Endodermal cell (in vitro differentiated cells): ENCODE measurements at places on chromosomes 16 and 17. TPM values are rescaled to one million over a fixed set of nuclear protein-coding genes. Genes with fewer than 3 reads are reported as not detected.

CACNG1 gene
- total RNA-seq = not detected in 2 replicates

GAS7 gene
- 8.2 to 8.6 TPM (median 8.5 TPM) in 3 replicates for total RNA-seq

KRTAP9-2 gene
- total RNA-seq = not detected in 2 replicates

SERPINF2 gene
- total RNA-seq = 1.6 to 3.1 TPM (median 1.8 TPM) in 3 replicates

ARHGAP23 gene
- total RNA-seq = 7.6 to 11.5 TPM (median 9.4 TPM) in 3 replicates

ABAT gene
- 9.3 and 13.6 TPM in 2 replicates for total RNA-seq

PPL gene
- total RNA-seq = 43.5 and 48.5 TPM in 2 replicates

PROCA1 gene
- total RNA-seq = 20.9 and 28.7 TPM in 2 replicates

NACA2 gene
- total RNA-seq = not detected in 2 replicates

KRT27 gene
- not detected in 3 replicates for total RNA-seq

KRTAP1-1 gene
- total RNA-seq = not detected in 3 replicates

FSCN2 gene
- 1.2 and 1.8 TPM in 2 replicates for total RNA-seq

GPR179 gene
- total RNA-seq = 0.16 TPM in 1 of 2 replicates, not detected in the other

SCNN1B gene
- total RNA-seq = not detected in 2 replicates

ZNF174 gene
- 10.2 to 13.5 TPM (median 13.4 TPM) in 3 replicates for total RNA-seq

MYCBPAP gene
- total RNA-seq = 3.8 to 8.9 TPM (median 7.1 TPM) in 3 replicates

PYY gene
- total RNA-seq = 1.1 and 1.4 TPM in 2 replicates

JUP gene
- 112 to 139 TPM (median 125 TPM) in 3 replicates for total RNA-seq

NOTUM gene
- 16.4 and 26.3 TPM in 2 replicates for total RNA-seq

ITGAL gene
- not detected in 2 replicates for total RNA-seq

SLC26A11 gene
- total RNA-seq = 34.1 and 43.7 TPM in 2 replicates

MARF1 gene
- total RNA-seq = 36.5 to 47.9 TPM (median 39.6 TPM) in 3 replicates

SLC16A6 gene
- 0.07 and 0.18 TPM in 2 replicates for total RNA-seq

ATP2A3 gene
- total RNA-seq = 3.2 and 3.7 TPM in 2 replicates

RAC3 gene
- total RNA-seq = 41.5 to 50.0 TPM (median 45.7 TPM) in 3 replicates

CSH2 gene
- not detected in 3 replicates for total RNA-seq

TMEM208 gene
- total RNA-seq = 36.0 to 46.4 TPM (median 46.0 TPM) in 3 replicates

KCNJ18 gene
- not detected in 3 replicates for total RNA-seq

NPLOC4 gene
- 113 and 118 TPM in 2 replicates for total RNA-seq

PAGR1 gene
- 34.3 to 65.7 TPM (median 56.4 TPM) in 3 replicates for total RNA-seq
